Fibroblast of upper back skin (primary cell): ENCODE measurements at places on chromosomes 2 and 18.

GRCh38 chr2:48162742-48163141 is 256.4 kb upstream of the FBXO11 start:
- no peak for DNase-seq

DNA sequence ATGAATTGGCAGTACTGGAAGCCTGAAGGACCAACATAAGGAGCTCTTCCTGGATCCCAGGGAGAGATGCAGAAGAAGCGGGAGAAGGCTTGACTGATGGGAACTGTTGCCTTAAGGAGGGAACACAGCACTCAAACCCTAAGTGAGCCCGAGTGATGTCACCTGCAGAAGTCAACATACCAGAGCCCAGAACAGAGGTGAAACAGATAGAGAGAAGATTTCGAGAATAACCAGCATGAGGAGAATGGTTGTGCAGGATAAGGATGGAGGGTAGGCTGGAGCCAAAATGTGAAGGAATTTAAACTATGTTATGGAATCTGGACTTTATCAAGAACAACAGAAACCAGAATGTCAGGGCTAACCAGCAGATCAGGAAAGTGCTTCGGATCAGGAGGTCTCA is 463.1 kb upstream of the DDX18 start:
- DNase-seq: no peak

GRCh38 chr2:237653776-237654558 is 26.6 kb downstream of the LRRFIP1 start:
- DNase-seq: no peak

DNA sequence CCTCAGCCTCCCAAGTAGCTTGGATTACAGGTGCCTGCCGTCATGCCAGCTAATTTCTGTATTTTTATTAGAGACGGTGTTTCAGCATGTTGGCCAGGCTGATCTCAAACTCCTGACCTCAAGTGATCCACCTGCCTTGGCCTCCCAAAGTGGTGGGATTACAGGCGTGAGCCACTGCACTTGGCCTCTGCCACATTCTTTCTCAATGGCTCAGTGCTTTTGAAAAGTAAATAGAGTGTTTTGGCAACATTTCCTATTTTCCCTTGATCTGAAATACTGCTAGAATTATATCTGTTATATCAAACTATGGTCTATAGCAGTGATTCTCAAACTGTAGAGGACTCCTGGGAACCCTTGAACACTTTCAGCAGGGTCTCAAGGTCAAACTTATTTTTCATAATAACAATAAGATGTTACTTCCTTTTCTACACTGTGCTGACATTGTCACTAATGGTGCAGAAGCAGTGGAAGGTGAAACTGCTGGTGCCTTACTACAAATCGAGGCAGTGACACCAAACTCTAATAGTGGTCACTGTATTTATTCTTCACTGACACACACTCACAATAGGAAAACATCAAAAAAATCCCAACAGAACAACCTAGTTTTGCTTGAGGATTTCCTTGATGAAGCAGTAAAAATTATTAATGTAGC is 10.6 kb downstream of the DAW1 start:
- no peak for DNase-seq

DNA sequence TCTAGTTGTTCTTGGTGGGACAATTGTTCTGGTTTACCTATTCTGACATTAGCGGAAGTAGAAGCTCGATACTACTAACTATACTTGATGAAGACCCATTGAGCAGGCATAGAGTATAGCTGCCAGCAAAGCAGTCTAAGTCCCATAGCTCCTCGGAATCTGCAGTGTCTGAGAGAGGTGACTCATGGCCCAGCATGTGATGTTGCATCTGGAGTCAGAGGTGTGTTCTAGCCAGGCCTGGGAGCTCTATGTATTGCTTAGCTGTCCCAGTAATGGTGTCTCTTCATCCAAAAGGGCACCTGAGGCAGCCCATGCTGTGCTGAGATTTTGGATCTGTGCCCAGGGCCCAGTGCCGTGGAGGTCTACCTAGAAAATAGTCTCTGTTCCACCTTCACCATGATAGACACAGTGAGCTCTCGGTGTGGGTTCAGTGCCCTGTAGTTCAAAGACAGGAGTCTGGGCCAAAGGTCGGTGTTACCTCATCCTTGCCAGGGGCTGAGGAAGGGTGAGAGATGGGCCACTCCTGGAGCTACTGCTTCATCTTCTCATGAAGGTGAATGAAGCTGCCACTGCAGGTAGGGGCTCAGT is 47.3 kb downstream of the MEX3C start:
- peak; percentile 41 for DNase-seq

DNA sequence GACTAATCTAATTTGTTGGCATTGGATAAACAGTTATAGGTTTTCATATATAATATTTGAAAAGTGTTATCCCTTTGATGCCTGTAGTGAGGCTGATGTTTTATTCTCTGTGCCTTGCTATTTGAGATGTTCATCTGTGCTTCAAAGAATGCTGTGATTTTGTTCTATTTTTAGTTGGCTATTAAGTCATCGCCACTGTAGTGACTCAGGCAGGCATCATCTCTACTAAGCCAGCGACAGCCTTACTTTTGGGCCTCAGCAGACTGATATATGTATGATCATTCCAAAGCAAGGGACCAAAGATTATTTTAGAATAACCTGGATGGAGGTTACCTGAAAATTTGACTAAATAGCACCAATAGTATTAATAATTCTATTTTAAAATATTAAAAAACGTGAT is 1674.5 kb upstream of the NXPH2 start:
- peak; percentile 71 for DNase-seq

- no peak for DNase-seq
Measured at GRCh38 chr18:51562866-51563265, 365.4 kb upstream of the MEX3C start.

DNA sequence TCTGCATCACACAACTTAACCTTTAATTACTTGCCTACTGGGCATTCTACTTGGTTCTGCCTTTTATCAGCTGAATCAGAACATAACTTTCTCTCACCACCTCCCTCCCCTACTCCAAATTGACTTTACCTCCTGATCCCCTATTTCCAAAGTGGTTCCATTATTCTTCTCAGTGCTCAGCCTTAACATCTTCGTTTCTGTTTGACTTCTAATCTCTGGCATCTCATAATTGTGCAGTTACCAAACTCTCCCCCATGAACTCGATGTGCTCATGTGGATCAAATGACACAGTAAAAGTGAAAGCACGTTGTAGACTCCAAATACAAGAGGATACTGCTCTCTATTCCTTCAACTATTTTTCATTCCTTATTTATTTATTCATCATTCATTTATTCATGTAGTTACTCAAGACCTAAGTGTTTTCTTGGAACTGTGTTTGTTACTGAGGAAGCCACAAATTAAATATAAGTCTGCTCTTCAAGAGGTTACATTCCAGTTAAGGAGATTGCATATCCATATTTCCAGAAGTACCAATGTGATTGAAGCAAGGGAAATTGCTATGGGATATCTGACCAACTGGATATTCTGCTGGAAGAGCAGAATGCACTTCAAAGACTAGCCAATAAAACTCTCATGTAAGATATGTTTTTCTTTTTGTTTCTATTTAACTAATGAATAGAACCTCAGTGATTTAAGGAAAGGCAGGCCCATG is 158.8 kb downstream of the TMEFF2 start:
- peak; percentile 13 for DNase-seq

- no peak for DNase-seq
Measured at GRCh38 chr2:222424729-222425671, 657 bp downstream of the SGPP2 start.

- no peak for DNase-seq
Measured at GRCh38 chr2:38141501-38141900, 65.5 kb upstream of the CYP1B1 start.

DNA sequence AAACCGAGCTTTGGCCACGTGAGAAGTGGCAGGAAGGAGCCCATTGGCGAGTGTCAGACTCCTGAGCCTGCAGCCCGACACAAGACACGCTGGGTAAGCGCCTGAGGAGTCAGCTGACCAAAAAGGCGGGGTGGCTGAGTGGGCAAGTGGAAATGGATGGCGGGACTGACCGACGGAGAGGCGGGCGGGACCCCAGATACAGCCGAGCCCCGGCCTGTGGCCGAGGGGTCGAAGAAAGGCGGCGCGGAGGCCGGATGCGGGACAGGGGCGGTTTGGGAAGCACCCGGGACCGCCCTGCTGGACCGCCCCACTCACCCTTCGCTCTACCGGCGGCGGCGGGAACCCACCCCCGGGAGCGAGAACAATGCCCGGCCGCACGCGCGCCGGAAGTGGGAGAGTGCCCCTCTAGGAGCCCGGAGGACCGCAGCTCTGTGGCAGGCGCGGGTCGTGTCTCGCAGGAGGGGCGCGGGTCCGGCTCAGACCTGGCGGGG is 22.8 kb downstream of the ZSCAN30 start:
- peak; percentile 57 for DNase-seq

DNA sequence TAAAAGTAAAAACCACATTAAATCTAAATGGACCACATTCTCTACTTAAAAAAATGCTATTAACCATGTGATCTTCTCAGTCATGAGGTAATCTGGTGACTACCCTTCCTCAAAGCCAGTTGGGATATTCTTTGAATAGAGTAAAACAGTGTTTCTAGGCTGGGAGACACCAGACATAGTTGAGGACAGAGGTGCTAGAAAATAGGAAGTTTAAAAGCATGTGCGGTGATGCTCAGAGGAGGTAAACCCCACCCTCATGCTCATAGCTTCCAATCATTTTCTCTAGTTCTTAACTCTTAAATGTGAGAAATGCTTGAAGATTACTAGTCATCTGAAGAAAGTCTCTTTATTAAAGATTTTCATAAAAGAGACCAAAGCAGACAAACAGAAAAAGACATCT is 30.7 kb upstream of the ELAC1 start:
- no peak for DNase-seq

GRCh38 chr2:46852124-46852523 is 63.5 kb downstream of the MCFD2 start:
- no peak for DNase-seq

- no peak for DNase-seq
Measured at GRCh38 chr2:22329211-22330154, 1055.5 kb upstream of the KLHL29 start.

- peak; percentile 60 for DNase-seq
Measured at GRCh38 chr18:49764032-49764431, 49.3 kb downstream of the ACAA2 start.
